ENCODE measurements at places on chromosomes 13 and 19. TPM values are rescaled to one million over a fixed set of nuclear protein-coding genes. Genes with fewer than 3 reads are reported as not detected.

DNA sequence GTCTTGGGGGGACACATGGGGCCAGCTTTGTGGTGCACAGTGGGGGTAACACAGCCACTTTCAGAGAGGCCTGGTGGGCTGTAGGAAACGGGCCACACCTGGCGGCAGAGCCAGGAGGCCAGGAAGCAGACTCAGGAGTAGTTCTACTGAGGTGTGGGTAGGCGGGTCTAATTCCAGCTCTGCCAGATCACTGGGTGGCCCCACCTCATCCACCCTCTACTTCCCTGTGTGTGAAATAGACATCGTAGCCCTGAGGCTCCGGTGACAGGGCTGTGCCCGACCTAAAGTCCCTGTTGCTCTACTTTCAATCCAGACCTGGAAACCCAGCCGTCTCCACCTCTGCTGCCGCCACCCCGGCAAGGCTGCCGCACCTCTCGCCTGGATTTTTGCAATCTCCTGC is 4.0 kb downstream of the NKPD1 start:
- DNase-seq = no peak
- H3K4me3 ChIP-seq = no peak overlapping the region
- no peaks in the 10 kb centered on the region for H3K36me3 ChIP-seq
- peaks cover 20% of the 10 kb centered on the region for H3K4me1 ChIP-seq
- peaks cover 3% of the 10 kb centered on the region for H3K27me3 ChIP-seq
- H3K27ac ChIP-seq = no peak overlapping the region

DNA sequence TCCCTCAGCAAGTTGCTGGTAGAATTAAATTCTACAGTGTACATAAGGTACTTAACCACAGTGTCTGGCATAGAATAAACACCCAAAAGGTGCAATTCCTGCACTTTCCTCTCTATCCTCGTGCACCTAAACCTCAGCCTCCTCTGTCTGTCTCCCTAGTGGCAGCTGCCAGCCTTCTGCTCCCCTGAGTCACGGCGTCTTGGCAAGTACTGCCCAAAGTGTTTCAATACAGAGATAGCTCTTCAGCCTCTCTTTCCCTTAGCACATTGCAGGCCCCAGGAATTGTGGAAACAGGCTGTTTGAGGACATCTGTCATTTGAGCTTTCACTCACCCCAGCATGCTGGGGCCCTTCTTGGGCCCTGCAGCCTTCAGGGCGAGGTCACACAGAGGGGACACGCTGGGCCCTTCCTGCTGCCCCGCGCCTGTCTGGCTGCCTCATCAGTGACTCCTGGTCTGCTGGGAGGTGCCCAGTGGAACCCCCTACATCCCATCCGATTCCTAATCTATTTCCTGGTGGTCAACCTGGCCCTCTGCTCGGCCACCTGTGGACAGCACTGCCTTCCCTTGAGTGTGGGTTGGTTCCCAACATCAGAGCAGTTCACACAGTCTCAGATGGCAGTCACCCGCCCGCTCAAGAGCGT is 19.3 kb downstream of the COL4A2 start:
- no peak overlapping the region for H3K4me3 ChIP-seq
- no peak for DNase-seq
- no peaks in the 10 kb centered on the region for H3K36me3 ChIP-seq
- no peaks in the 10 kb centered on the region for H3K27me3 ChIP-seq

DCAF15 gene
- 25.9 TPM for total RNA-seq

DNA sequence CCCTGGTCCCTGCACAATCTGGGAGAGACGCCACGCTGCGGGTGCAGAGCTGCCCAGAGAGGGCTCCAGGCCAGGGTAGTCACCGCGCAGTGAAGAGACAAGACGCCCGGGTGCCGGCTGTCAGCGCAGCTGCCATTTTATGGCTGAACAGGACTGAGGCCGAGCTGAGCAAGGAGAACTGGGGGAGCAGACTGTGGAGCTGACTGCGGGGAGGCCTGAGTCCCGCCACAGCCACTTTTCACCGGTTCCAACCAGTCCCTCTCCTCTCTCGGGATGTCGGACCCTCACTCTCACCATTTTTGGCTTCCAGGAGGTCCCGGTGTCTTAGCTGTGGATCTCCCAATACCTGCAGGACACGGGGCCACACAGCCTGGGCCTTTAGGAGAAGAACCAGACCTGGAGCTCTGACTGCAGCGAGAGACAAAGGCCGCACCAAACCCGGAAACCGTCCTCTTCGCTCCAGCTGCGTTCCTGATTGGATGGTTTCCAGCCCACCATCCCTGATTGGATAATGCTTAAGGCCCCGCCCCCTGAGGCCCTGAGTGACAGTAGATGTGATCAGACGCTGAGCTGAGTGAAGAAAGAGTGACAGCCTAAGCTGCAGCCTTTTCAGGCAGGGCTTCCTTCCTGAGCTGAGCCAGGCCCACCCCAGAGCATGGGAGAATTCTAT is at the start of gene ZNF626:
ZNF626 (minus strand) TSS at position 422 of the 670 bp plus-strand sequence; CDS start at position 297, 125 bp downstream.
- peak within 1 kb of the TSS; percentile 89 for H3K4me3 ChIP-seq
- H3K36me3 ChIP-seq = no peaks in the 10 kb centered on the region
- H3K27ac ChIP-seq = peak within 1 kb of the TSS; percentile 81
- H3K4me1 ChIP-seq = no peaks in the 10 kb centered on the region

DNA sequence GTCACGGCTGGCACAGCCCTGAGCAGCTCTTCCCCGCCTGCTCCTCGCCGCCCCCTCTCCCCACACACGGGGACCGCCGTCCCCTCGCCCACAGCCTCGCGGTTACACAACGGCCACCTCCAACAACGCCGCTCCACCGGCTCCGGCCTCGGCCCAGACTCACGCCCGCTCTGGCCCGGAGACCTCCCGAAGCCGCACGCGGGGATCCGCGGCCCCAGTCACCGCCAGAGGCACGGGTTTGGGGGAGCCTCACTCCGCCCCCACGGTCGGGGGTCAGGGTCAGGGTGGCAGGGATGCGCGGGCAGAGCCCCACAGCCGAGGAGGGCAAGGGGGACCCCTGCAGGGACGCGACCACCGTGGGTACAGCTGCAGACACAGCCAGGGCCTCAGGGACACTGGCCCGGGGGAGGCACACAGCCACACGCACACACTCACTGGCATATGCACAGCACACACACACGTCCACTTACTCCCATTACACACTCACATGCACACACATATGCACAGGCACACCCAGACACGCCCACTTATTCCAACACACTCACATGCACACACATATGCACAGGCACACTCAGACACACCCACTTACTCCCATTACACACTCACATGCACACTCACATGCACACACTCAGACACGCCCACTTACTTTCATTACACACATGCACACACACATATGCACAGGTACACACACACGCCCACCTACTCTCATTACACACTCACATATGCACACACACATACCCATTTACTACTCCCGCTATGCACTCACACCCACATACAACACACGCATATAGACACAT is 1.6 kb downstream of the TTYH1 start:
- no peaks in the 10 kb centered on the region for H3K4me1 ChIP-seq
- no peak overlapping the region for H3K4me3 ChIP-seq
- H3K27ac ChIP-seq = no peak overlapping the region
- DNase-seq = no peak
- peaks cover 22% of the 10 kb centered on the region for H3K27me3 ChIP-seq

DNA sequence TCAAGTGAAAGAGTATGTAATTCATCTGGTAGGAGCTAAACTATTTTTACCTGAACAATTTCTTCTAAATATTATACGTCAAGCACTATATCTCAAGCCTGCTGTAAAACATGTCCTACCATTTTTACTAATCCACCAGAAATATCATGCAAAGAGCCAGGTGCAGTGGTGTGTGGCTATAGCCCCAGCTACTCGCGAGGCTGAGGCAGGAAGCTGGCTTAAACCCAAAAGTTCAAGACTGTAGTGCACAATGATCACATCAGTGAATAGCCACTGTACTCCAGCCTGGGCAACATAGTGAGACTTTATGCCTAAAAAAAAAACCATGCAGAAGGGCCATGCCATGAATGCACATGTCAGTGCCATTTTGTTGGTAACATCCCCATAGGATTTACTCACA is 20.7 kb upstream of the CLN5 start:
- DNase-seq = no peak
- H3K4me3 ChIP-seq = no peak overlapping the region
- H3K27me3 ChIP-seq = no peaks in the 10 kb centered on the region
- no peaks in the 10 kb centered on the region for H3K36me3 ChIP-seq
- no peaks in the 10 kb centered on the region for H3K4me1 ChIP-seq
- no peak overlapping the region for H3K27ac ChIP-seq

GRCh38 chr13:48505597-48506091 is 27.2 kb downstream of the RCBTB2 start:
- H3K36me3 ChIP-seq = no peaks in the 10 kb centered on the region
- H3K4me3 ChIP-seq = no peak overlapping the region
- no peaks in the 10 kb centered on the region for H3K4me1 ChIP-seq
- H3K27ac ChIP-seq = peak overlapping the region; percentile 48

- H3K4me3 ChIP-seq = no peak overlapping the region
- no peaks in the 10 kb centered on the region for H3K4me1 ChIP-seq
- H3K36me3 ChIP-seq = no peaks in the 10 kb centered on the region
- H3K27ac ChIP-seq = no peak overlapping the region
- H3K27me3 ChIP-seq = no peaks in the 10 kb centered on the region
Measured at GRCh38 chr13:40776681-40777165, 5.7 kb upstream of the MRPS31 start.

- no peak overlapping the region for H3K27ac ChIP-seq
- H3K27me3 ChIP-seq = no peaks in the 10 kb centered on the region
- no peaks in the 10 kb centered on the region for H3K36me3 ChIP-seq
Measured at GRCh38 chr13:76296751-76297150, 589.5 kb downstream of the KCTD12 start.

- DNase-seq = peak; percentile 47
- H3K27ac ChIP-seq = peak overlapping the region; percentile 55
- no peaks in the 10 kb centered on the region for H3K36me3 ChIP-seq
- no peaks in the 10 kb centered on the region for H3K4me1 ChIP-seq
Measured at GRCh38 chr19:940591-941291, 14.9 kb downstream of the ARID3A start.

DNA sequence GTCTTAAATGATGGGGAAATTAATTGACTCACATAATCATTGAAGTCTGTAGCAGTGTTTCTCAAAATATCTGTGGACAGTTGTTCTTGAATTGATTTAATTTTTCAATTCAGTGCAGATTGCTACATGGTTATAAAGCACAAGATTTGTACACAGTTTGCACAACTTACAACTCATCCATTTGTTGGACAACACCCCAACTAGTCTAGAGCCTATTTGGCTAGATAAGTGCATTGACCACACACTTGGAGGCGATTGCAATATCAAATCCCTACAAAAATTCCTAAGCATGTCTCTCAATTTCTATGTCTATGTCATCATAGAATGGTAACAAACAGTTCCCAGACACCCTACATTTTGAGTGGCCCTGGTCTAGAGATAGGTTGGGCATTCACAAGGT is 48.0 kb upstream of the IPO5 start:
- no peak for DNase-seq
- no peaks in the 10 kb centered on the region for H3K4me1 ChIP-seq
- no peak overlapping the region for H3K4me3 ChIP-seq
- H3K36me3 ChIP-seq = no peaks in the 10 kb centered on the region
- H3K27me3 ChIP-seq = no peaks in the 10 kb centered on the region

DNA sequence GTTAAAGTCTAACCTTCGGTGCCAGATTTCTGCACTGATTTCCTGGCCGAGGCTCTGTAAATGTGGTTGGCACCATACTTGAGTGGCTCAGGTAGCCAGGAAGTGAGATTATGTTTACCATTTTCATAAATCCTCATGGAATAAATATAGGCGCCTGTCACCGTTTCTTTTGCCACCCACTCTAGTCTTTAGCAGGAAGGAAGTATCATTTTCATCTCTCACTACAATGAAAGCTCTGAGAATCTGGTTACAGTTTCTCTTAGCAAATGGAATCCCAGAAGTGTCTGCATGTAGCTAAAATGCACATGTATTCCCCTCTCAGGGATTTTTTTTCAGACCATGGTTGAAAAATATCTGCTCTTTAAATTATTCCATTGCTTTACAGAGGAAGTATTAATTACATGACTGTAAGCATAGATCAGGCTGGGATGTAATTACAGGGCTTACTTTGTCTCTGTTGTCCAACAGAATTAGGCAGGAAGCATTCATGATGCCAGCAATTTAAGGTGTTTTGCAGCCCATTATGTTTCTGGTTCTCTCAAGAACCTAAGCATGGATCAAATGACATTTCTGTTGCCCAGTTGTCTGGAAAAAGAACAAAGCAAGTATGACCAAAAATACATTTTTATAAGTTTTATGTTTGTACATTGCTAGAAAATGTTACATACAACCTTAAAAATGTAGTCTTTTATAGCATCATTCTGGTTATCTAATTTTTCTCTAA is 221.7 kb upstream of the SPRY2 start:
- no peak for DNase-seq
- no peaks in the 10 kb centered on the region for H3K36me3 ChIP-seq

GRCh38 chr13:65488606-65489005 is 1741.5 kb downstream of the PCDH9 start:
- H3K4me1 ChIP-seq = no peaks in the 10 kb centered on the region
- H3K27me3 ChIP-seq = no peaks in the 10 kb centered on the region
- DNase-seq = no peak
- no peak overlapping the region for H3K4me3 ChIP-seq
- no peak overlapping the region for H3K27ac ChIP-seq

TNFSF9 gene
- total RNA-seq = not detected

DNA sequence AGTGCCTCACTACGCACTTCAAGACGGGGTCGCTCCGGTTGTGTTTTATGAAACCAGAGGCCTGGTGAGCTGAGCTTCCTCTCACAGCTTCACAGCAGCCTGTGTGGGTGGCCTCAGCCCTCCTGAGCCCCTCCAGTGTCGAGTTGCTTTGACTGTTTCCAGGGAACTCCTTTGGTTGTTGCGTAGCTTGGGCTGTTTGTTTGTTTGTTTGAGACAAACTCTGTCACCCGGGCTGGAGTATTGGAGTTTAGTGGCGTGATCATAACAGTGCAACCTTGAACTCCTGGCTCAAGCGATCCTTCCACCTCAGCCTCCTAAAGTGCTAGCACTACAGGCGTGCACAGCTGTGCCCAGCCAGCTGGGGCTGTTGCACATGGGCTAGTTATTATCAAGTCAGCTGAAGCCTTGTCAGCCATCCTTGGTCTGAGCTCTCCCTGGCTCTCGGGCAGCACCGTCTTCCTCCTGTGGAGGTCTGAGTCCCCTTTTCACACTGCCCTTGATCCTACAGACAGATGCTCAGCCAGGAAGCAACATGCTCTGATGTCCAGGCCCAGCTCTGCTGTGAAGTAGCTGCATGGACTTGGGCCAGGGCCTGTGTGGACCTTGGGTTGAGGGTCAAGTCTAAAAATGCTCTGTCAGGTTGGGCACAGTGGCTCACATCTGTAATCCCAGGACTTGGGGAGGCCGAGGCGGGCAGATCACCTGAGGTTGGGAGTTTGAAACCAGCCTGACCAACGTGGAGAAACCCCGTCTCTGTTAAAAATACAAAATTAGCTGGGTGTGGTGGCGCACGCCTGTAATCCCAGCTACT is 10.2 kb downstream of the DOT1L start:
- no peaks in the 10 kb centered on the region for H3K36me3 ChIP-seq
- H3K4me3 ChIP-seq = no peak overlapping the region
- H3K27me3 ChIP-seq = no peaks in the 10 kb centered on the region
- no peak overlapping the region for H3K27ac ChIP-seq
- H3K4me1 ChIP-seq = no peaks in the 10 kb centered on the region
